ENCODE measurements at places on chromosomes 12 and 14.

DNA sequence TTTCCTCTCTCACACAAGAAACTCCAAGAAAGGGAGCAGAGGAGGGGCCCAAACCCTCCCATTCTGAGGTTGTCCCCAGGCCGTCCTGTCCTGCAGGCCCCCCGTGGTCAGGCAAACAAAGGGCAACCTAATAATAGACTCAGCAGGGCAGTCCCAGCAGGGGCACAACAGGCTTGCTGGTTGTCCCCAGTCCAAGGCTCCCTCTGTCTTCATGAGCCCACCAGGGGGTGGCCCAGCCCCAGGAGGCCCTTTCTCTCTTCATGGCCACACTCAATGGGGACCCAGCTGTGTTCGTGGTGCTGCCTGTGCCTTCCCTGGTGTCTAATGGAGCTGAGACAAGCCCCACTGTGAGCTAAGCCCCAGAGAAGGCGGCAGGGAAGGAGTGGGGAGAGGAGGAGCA lies 359.9 kb downstream of the ADGRD1 start:
- DNase-seq: no peak

- DNase-seq: no peak
These were observed 25.6 kb downstream of the MNAT1 start for GRCh38 chr14:60760209-60760608.

DNA sequence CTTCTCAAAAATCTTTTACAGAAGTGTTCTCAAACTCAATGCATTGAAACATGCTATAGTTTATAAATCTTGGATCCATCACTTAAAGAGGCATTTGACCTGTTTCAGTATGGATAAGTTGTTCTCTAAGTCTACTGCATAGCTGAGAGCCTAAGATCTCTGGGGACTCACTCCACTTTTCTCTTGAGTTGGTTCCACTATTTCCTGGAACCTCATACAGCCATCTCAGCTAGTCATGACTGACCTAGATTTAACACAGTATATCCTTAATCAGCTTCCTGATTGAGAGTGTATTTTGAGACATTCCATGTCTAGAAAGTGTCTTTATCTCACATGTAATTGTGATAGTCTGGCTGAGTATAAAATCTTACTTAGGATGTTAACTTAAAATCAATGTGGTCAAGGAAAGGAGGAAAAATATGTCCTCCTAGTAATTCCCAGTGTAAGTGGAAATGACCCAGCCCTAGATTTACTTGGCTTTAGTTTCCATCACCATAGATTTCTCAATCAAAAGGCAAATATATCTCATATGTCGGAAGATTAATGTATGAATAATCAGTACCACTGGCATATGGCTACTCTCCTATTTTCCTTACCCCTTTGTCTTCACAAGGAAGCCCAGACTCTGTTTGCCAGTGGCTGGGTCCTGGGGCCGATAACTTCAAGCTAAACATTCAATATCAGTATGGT lies 61.9 kb downstream of the KICS2 start:
- no peak for DNase-seq

GRCh38 chr12:131287938-131288764 lies 334.4 kb downstream of the ADGRD1 start:
- DNase-seq: no peak

GRCh38 chr12:11513288-11513687 lies 117.9 kb upstream of the PRB2 start:
- DNase-seq: no peak

- DNase-seq: no peak
These were observed 42.9 kb downstream of the WNK1 start for GRCh38 chr12:795305-795704.

DNA sequence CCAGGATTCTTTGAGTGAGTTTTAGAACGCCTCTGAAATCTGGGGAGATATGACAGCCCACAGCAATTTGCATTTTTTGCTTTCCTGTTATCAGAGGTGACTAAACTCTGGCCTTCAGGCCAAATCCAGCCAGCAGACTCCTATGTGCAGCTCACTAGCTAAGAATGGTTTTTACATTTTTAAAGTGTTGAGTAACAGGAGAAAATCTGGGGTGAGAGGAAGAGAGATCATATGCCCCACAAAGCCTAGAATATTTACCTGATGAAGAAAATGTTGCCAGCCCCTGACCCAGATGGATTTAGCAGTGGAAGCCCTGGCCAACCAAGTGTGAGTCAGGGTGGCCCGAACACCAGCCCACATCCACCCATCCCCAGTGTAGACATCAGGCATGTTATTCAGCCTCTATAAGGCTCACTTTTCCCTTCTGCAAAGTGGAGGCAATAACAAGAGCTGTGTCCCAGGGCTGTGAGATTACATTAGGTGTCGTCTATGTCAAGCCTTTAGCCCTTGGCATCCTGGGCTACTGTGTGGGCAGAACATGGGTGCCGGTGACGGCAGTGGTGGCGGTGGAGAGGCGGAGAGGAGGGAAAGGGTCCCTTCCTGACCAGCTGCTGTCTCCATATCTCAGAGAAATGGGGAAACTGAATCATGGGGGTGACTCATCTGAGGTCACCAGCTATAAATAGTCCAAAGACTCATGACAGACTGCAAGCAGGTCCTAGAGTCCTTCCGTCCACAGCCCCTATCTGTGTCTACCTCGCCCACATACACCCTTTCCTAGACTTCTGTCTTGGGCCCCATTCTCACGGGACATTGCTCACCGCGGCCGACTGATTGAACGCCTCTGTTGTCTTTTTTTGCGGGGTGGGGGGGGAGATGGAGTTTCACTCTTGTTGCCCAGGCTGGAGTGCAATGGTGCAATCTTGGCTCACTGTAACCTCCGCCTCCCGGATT lies 32.6 kb upstream of the CD9 start:
- DNase-seq: no peak

DNA sequence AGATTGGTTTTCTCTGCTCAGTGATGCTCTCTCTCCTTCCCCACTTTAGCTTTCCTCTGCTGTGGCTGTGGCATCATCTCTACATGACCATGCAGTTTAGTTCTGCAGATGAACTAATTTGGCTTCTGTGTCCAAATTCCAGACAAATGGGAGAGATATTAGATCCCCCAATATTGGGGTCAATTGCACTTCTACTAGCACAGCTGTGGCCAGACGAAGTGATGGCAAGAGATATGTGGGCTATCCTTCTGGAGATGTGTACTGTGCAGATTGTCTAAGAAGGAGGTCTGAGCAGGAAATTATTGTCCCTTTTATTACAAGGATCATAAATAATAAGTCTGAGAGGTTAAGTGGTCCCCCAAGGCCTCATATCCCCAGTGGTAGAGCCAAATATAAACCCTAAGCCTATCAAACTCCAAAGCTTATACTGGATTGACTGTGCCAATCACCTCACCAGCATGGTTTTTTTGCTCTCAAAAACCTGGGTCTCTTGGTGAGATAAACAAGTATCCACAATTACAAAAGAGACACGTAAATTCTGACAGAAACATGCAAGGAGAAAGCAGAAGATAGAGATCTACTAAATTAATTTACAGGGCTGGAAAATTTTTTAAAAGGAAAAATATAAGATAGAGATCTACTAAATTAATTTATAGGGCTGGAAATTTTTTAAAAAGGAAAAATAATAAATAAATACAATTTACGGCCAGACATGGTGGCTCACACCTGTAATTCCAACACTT lies 29.1 kb upstream of the GCH1 start:
- no peak for DNase-seq
